Thymus (tissue), 14 donors: ENCODE measurements at places on chromosomes 12 and 14. TPM values are rescaled to one million over a fixed set of nuclear protein-coding genes. Genes with fewer than 3 reads are reported as not detected.

DNA sequence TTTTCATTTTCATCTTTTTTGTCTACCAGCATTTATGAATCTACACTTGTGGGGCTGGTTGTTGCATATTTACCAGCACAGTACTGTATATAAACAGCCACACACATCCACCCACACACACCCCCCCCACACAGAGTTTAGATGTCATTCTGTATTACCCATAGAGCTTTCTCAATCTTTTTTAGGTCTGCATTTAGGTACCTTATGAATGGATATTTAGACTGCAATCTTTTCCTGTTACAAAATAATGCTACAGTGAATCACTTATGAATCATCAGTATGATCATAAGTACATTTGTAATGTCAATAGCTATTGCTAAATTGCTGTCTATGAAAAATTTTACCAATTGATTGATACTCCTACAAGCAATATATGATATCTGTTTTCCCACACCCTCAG, 67.3 kb upstream of the STK38L start:
- H3K4me3 ChIP-seq = no peak overlapping the region
- no peaks in the 10 kb centered on the region for H3K4me1 ChIP-seq
- no peak overlapping the region for H3K27ac ChIP-seq
- DNase-seq = no peak
- H3K36me3 ChIP-seq = no peaks in the 10 kb centered on the region
- H3K27me3 ChIP-seq = no peaks in the 10 kb centered on the region

- H3K4me3 ChIP-seq = no peak overlapping the region
- H3K4me1 ChIP-seq = peaks cover 13% of the 10 kb centered on the region
- H3K36me3 ChIP-seq = no peaks in the 10 kb centered on the region
- no peak overlapping the region for H3K27ac ChIP-seq
- no peaks in the 10 kb centered on the region for H3K27me3 ChIP-seq
- DNase-seq = no peak
These were observed 138.9 kb downstream of the TSPAN9 start for GRCh38 chr12:3216097-3216496.

- peaks cover 5% of the 10 kb centered on the region for H3K4me1 ChIP-seq
- peaks cover 47% of the 10 kb centered on the region for H3K27me3 ChIP-seq
- H3K27ac ChIP-seq = no peak overlapping the region
These were observed 6.2 kb upstream of the SLC7A7 start for GRCh38 chr14:22821193-22822015.

DNA sequence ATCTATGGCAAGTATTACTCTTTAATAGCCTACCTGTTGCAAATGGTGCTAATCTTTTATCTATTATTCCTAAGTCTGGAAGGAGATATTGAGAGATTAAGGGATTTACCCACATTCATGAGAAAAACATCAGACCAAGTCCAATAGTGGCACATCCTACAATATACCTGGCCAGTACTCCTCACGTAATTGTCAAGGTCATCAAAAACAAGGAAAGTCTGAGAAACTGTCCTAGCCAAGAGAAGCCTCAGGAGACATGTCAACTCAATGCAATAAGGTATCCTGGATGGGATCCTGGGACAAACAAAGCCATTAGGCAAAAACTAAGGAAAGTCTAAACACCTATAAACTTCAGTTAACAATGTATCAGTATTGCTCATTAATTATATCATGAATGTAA, 12.5 kb downstream of the NR2C1 start:
- no peaks in the 10 kb centered on the region for H3K27me3 ChIP-seq
- peaks cover 74% of the 10 kb centered on the region for H3K36me3 ChIP-seq
- no peak overlapping the region for H3K4me3 ChIP-seq
- no peak for DNase-seq
- H3K4me1 ChIP-seq = no peaks in the 10 kb centered on the region

DNA sequence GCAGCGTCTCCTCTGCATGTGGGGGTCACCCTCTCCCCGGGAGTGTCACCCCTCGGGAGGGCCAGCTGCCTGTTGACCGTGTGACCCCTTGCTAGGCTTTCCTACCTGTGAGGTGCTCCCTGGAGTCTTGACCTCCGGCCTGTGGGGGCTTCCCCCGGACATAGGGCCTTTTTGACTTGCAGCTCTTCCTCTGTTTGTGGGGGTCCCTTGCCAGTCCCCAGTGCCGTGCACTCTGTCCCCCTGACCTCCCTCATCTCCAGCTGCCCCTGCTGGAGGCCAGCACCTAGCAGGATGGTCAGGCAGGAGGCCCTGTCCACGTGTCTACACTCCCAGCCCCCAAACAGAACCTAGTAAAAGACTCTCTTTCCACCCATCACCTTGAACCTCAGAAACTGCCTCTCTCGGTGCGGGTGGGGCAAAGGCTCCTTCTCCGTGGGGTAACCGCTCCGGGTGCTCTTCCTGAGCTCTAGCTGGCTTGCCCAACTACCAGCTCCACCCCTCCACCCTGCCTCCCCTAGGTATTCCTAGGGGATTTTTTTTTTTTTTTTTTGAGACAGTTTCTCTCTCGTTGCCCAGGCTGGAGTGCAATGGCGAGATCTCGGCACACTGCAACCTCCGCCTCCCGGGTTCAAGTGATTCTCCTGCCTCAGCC, 810 bp downstream of the AACS start:
- peaks cover 3% of the 10 kb centered on the region for H3K27me3 ChIP-seq
- peak overlapping the region; percentile 52 for H3K4me3 ChIP-seq
- H3K36me3 ChIP-seq = no peaks in the 10 kb centered on the region
- H3K4me1 ChIP-seq = peaks cover 11% of the 10 kb centered on the region

DNA sequence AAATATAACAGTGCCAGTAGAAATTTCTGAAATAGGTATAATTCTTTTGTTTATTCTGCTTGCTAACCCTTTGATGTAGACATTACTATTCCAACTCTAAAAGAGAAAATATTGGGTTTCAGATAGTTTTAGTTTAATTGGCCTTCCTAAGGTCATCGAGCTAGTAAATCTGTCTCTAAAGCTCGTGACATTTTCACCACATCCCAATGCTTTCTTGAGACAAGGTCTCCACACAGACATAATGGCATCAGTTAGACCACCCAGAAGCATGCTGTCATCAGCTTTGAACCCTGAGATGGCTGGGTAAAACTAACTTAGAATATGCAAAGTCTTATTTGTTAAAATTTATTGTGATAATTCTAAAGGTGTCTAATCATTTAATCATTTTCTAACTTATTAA, 52.0 kb downstream of the PIK3C2G start:
- no peak for DNase-seq
- no peak overlapping the region for H3K27ac ChIP-seq
- H3K27me3 ChIP-seq = no peaks in the 10 kb centered on the region
- no peaks in the 10 kb centered on the region for H3K4me1 ChIP-seq

- no peaks in the 10 kb centered on the region for H3K36me3 ChIP-seq
- H3K4me3 ChIP-seq = no peak overlapping the region
- H3K27ac ChIP-seq = peak overlapping the region; percentile 81
- no peak for DNase-seq
- H3K4me1 ChIP-seq = peaks cover 60% of the 10 kb centered on the region
- no peaks in the 10 kb centered on the region for H3K27me3 ChIP-seq
These were observed 26.5 kb downstream of the CD9 start for GRCh38 chr12:6226679-6227051.

- DNase-seq = peak; percentile 4
- H3K4me1 ChIP-seq = no peaks in the 10 kb centered on the region
- no peaks in the 10 kb centered on the region for H3K36me3 ChIP-seq
- no peaks in the 10 kb centered on the region for H3K27me3 ChIP-seq
- H3K27ac ChIP-seq = no peak overlapping the region
These were observed 132.9 kb upstream of the DAAM1 start for GRCh38 chr14:59055439-59056045.

- H3K4me1 ChIP-seq = no peaks in the 10 kb centered on the region
- H3K4me3 ChIP-seq = no peak overlapping the region
- no peak for DNase-seq
These were observed 284.0 kb downstream of the PRKD1 start for GRCh38 chr14:29643433-29644211.

DNA sequence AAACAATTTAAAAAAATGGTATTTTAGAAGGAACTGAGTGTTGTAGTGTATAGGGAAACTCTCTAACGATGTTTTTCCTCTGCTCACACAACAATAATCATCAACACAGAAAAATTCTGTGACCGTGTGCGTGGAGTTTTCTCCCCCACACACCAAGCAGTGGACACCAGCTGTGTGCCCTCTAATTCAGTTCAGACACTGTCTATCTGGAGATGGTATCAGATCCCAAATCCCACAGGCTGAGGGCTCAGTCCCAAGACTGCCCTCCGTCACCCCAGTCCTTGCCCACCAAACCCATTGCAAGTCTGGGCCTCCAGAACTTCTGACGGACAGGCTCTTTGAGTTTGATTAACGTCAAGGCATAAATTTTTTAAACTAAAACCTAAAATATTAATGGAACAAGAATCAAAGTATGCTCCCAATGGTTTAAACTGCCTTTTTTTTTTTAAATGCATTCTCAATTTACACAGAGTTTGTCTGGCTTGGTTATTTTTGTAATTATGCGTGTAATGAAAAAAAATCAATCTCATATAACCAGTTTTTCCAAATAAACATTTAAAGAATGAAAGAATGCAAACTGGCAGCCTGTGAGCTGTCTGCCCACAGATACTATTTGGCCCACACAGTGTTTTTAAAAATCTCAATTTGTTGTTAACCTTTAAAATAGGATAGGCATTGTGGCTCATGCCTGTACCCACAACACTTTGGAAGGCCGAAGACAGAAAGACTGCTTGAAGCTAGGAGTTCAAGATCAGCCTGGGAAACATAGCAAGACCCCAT, 19.2 kb downstream of the BLTP3B start:
- H3K27me3 ChIP-seq = no peaks in the 10 kb centered on the region
- no peak overlapping the region for H3K27ac ChIP-seq
- no peaks in the 10 kb centered on the region for H3K36me3 ChIP-seq
- no peak overlapping the region for H3K4me3 ChIP-seq
- DNase-seq = no peak

GRCh38 chr12:27541031-27541719, 17.2 kb downstream of the PPFIBP1 start:
- H3K27ac ChIP-seq = no peak overlapping the region
- no peak overlapping the region for H3K4me3 ChIP-seq
- no peaks in the 10 kb centered on the region for H3K36me3 ChIP-seq
- H3K27me3 ChIP-seq = no peaks in the 10 kb centered on the region
- H3K4me1 ChIP-seq = peaks cover 7% of the 10 kb centered on the region

GRCh38 chr12:10361084-10361483, 28.8 kb downstream of the KLRK1 start:
- H3K4me3 ChIP-seq = no peak overlapping the region
- H3K27me3 ChIP-seq = no peaks in the 10 kb centered on the region
- no peak overlapping the region for H3K27ac ChIP-seq
- H3K36me3 ChIP-seq = no peaks in the 10 kb centered on the region
- peaks cover 11% of the 10 kb centered on the region for H3K4me1 ChIP-seq

GRCh38 chr14:69652942-69653684, 41.7 kb downstream of the SUSD6 start:
- H3K27ac ChIP-seq = peak overlapping the region; percentile 85
- H3K4me3 ChIP-seq = no peak overlapping the region
- H3K27me3 ChIP-seq = no peaks in the 10 kb centered on the region
- H3K36me3 ChIP-seq = no peaks in the 10 kb centered on the region
- DNase-seq = no peak

The PLEKHD1 gene
- total RNA-seq = 0.09 TPM

The RPL10L gene
- total RNA-seq = not detected

The GUCY2C gene
- under 0.01 TPM for total RNA-seq

The ASIC1 gene
- 1.3 TPM for total RNA-seq
